NCI-H1417 treated with DMSO at 0.1 percent for 48 hours (cell line): ENCODE measurements at places on chromosomes 2 and 18.
A peak's percentile ranks its signal among the peaks of the same experiment; 100 is the strongest.

- DNase-seq: no peak
Measured at GRCh38 chr2:169739351-169739750, 5.7 kb downstream of the KLHL23 start.

DNA sequence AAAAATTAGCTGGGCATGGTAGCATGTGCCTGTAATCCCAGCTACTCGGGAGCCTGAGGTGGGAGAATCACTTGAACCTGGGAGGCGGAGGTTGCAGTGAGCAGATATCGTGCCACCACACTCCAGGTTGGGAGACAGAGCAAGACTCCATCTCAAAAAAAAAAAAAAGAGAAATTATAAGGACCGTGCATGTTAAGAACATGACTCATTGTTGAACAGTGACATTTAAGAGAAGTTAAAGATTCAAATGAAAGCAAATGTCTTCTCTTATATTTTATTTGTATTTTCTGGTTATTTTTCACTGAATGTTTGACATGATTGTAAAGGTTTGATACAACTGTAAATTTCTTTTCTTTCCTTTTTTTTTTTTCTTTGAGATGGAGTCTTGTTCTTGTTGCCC, 69.6 kb downstream of the APLF start:
- no peak for DNase-seq

DNA sequence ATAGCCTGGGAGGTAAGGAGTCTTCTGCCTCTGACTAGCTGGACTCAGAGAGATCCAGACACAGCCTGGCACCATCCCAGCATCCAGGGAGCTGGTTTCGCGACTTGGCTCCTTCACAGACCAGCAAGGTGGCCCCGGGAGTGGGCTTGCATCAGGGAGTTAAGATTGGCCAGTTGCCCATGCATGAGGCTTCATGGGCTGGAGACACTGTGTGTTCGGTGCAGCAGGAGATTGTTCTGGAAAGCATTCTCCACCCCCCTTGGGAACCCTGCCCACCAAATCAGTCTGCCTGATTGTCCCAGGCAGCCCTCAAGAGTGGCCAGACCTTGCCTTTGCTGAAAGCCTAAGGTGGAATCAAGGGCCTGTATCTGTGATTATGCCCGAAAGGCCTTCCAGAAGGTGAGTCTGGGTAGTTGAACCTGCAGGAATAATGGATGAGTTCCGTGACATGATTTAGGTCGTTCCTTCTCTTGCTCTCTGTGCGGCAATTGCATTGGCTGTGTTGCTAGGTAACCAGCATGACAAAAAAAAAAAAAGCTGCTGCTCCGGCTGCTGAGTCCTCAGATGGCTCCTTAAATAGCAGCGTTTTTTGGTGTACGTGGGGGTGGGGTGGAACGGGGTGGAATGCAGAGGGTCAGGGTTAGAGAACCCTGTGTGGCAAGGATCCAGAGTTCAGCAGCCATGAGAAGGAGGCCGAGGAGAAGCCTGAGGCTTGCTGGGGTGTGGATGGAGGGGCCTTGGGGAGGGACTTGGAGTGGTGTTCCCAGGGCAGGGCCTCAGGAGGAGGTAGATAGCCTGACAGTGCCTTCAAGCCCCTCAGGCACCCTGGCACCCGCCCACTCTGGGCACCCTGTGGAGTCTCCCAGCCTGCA, 93.0 kb upstream of the MCFD2 start:
- peak; percentile 69 for DNase-seq

- no peak for DNase-seq
Measured at GRCh38 chr18:54607213-54608027, 16.4 kb downstream of the DYNAP start.
